Fibroblast of lung (primary cell): ENCODE measurements at places on chromosomes 12 and 14.

DNA sequence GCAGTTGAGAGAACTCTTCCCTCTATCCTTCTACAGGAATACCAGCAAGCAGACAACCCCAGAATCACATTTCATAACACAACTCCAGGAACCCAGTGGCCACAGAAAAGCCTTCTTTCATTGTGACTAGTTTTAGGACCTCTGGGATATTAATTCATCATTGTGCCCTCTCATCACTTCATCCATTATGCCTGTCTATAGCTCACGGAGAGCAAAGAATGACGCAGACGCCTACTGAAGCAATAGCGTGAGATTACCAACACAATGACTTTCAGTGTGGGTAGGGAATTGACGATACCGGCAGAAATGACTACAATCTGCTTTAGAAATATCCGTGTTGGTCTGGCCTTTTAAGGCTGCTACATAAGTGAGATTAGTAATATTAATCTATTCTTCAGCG, 158.1 kb upstream of the FOXG1 start:
- DNase-seq = peak; percentile 68

DNA sequence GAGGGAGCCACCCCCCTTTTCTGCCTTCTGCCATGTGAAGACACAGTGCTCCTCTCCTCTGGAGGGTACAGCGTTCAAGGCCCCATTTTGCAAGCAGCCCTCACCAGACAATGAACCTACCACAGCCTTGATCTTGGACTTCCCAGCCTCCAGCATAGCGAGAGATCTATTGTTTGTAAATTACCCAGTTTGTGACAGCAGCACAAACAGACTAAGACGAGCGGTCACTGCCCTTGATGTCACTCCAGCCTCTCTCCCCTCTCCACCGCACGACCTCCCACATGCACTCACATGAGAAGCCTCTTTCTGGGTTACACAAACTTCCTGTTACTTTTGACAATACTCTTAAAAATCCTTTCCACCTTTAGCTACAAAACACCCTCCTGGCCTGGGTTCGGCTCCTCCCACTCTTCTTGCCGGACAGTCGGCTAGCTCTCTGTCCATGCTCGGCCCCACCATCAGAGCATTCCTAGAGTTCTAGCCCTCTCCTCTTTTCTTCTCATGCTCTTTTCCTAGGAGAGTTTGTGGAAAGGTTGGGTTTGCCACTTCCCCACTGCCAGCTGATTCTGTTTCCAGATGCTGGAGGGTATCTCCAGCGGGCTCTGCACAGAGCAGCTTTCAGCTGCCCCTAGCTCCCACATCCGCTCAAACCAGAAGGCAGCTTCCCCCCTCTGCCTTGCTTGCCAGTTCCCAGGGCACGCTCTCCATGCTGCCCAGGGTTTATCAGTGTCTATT, 124.3 kb downstream of the FOXN3 start:
- no peak for DNase-seq

DNA sequence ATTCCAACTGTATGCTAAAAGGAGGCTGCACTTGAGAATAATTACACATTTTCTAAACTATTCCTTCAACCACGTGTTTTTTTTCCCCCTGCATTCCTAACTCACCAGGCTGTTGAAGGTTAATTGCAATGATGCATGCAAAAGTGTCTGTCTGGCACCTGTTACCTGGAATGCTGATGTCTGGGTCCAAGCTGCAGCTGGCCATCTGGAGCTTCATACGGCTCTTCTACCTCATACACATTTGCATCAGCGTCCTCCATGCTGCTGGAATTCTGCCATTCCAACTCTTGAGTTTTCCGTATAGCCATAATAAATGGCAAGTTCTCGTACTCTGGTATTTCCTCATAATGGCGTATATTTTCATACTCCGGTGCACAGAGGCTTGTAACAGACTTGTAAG, 8.6 kb downstream of the FGD6 start:
- DNase-seq = no peak

DNA sequence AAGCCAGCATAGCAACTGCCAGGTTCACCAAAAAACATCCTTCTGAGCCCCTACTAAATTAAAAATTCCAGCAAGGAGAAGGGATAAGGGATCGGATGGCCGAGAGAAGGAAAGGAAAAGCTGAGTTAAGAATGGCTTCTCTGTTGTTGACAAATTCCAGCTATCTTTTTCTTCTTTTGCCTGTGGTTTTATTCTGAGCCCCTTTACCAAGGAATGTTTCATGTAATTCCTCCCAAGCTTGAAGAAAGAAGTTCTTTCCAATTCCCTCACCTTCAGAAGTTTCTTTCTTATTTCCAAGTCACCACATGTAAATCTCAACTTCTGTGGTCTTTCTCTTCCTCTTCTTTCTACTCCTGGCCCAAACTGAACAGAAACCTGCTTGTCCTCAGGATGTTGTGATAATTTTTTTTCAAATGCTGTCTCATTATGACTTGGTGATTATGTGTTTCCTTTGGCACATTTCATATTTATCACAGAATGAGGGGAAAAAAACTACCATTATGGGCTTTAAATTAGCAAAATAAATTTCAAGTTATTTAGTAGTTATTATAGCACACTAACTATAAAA, 40.0 kb downstream of the FGD6 start:
- no peak for DNase-seq

GRCh38 chr12:48356041-48356768, 5.5 kb upstream of the ZNF641 start:
- no peak for DNase-seq

GRCh38 chr14:21536418-21537089, 10.4 kb upstream of the SALL2 start:
- DNase-seq = no peak

- no peak for DNase-seq
Measured at GRCh38 chr12:103468837-103469236, 26.9 kb downstream of the C12orf42 start.

DNA sequence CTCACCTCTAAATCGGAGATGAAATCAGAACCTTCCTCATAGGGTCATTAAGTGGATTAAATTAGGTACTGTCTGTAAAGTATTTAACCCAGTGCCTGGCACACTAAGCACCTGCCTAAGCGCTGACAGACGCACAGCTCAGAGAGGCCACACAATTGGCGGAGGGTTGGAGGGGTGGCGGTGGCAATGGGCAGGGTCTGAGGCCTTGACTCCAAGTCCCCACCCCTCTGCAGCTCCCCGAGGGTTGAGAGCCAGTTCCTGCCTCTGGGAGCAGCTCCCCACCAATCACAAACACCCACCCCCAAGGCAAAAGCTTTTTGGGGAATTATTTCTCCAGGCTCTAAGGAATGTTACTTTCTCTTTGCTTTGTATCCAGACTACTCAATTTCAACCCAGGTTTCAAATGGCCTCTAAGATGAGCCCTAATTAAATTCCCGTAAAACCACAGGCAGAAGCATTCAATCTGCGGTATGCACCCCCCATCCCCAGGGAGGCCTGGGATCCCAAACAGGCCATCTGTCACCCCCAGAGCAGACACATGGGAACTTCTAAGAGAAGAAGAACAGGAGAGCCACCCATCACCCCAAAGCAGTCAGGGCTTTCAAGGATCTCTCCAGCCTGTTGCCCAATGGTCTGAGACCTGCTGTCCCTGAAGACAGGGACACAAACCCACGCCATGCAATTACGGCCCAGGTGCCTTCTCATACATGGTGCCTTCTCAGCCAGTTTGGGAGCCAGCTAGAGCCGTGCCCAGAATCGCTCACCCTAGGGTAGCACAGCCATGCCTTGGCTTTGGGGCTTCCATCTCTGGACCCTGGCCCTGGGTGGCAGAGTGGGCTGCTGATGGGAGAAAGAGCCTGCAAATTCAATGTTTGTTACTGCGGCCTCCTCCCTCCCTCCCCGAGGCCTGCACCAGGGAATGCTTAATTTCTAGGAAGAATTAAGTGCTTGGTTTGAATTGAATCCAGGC, 66.1 kb downstream of the CHGA start:
- DNase-seq = no peak

GRCh38 chr14:54493293-54493692, 4.5 kb upstream of the GMFB start:
- DNase-seq = no peak

GRCh38 chr14:33811721-33812120, 139.2 kb downstream of the EGLN3 start:
- DNase-seq = no peak

- no peak for DNase-seq
Measured at GRCh38 chr14:94455928-94456327, 3.3 kb upstream of the SERPINA11 start.

GRCh38 chr14:32633224-32633859, 304.2 kb downstream of the AKAP6 start:
- DNase-seq = no peak

DNA sequence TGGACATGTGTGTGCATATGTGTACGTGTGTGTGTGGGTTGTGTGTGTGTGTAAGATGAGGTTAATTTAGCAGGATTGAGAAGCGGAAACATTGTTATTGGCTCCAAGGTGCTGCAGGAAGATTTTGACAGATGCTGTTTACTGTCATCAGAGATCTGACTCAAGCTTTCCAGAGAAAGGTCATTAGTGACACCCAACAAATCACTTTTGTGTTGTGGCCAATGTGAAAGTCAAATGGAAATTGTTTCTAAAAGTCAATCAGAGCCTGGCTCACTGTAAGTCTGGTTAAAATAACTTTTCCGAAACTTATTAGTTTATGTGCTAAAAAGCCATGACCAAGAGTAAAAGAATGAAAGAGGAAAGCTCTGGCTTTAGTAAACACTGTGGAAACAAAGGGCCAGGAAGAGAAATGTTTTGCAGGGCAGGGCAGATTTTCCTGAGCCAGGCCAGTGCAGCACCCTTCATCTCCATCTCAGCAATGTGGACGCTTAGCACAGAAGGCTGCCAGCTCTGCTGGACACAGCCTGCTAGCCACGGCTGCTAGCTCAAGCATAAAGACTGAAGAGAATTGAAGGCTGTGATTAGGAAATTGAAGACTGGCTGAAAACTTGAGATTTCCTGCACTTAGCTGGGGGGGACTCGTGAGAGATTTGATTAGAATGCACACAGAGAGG, 235.8 kb downstream of the NEDD1 start:
- DNase-seq = peak; percentile 23

- DNase-seq = no peak
Measured at GRCh38 chr12:67099858-67100257, 169.3 kb upstream of the CAND1 start.

GRCh38 chr12:68886636-68887572, 46.1 kb downstream of the CPM start:
- DNase-seq = no peak

GRCh38 chr12:129886541-129886940, 17.3 kb downstream of the TMEM132D start:
- no peak for DNase-seq

DNA sequence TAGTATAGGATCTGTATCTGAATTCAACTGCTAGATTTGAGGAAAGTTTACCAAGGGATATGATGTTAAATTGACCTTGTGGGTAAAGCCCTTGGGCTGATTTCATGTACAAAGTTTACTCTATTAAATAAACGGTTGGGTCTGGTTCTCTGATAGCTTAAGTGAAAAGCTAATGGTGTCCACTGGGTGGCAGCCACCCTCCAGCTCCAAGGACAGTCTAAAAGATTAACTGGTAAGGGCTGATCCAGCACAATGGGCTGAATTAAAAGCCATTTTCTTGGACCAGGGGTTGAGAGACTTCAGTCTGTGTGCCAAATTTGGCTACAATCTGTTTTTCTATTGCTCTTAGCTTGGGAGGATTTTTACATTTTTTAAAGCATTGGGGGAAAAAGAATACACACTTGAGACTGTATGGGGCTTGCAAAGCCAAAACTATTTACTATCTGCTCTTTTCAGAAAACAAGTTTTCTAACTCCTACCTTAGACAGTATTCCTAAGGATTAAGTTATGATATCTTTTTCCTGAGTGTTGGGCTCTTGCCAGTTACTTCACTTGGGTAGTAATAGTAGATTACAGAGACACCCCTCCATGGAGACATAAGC, 116.5 kb downstream of the GPHN start:
- DNase-seq = peak; percentile 56

DNA sequence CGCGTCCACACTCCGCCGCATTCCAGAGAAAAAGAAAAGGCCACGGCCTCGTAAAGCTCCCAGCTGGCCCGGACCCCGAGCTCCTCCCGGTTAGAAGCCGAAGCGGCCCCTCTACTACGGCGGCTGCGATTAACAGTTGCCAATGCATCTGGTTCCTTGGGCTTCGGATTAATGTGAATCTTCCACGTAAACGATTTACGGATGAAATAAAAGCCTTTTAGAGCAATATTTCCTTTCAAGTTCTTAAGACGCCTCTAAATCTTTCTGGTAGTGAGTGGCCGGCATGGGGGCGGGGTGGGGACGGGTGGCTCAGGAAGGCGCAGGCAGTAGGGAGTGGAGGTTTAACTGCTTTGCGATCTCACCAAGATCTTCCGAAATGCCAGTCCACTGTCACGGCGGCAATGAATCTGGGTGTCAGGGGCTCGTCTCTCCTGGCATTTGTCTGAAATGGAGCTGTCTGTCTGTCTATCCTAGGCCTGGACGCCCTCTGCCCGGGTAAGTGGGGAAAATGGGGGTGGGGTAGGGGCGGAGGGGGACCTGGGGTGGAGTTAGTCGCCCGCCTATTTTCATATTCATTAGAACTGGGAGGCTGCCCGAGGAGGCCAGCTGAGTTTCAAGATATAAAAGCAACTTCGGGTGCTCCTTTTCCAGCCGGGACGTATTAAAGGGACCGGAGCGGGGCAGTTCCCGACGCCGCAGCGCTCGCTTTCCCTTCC, 413 bp upstream of the ALX1 start:
- DNase-seq = no peak

DNA sequence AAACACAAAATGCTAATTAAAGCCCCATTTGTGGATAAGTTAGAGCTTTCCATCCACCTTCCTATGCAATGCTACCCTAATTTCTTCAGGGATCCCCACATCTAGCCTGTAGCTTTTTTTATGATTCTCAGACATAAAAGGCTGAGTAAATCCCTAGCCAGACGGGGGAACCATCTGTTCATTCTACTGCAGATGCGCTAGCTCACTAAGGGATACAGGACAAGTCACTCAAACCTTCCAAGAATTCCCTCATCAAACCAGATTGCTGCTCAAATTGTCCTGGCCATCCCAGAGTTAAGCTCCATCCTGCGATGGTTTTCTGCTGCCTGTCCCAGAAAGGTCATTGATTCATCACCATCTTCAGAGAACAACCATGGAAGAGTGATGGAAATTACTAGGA, 56.7 kb downstream of the MYRFL start:
- no peak for DNase-seq

- no peak for DNase-seq
Measured at GRCh38 chr12:132146772-132147422, 2.6 kb downstream of the NOC4L start.

DNA sequence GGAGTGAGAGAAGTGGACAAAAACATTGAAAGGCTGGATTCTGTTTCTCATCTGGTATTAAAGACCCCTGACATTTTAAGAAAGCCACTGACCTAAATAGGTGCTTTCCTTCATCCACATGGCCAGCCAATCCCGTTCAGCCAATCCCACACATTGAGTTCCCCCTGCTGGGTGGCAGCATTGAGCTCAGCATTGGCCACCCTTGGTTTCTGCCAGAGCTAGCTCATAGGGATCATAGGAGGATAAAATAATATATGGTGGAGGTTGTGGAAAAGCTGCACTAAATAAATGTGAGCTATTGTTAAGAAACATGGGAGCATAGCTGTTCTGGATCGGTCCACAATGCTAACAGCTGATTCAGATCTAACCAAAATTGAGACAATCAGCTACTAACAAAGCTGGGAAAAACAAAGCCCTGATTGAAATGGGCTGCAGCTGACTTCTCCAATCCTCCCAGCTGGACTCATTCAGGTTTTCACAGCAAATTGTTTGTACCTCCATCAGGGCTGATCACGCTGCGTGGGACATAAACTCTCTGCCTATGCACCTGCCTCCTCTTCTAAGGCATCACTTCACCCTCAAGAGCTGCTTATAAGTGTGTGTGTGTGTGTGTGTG, 256.5 kb downstream of the EMP1 start:
- DNase-seq = no peak

- DNase-seq = no peak
Measured at GRCh38 chr12:93256256-93256969, 121.3 kb upstream of the NUDT4 start.
